ENCODE measurements at places on chromosomes 13 and 19.

DNA sequence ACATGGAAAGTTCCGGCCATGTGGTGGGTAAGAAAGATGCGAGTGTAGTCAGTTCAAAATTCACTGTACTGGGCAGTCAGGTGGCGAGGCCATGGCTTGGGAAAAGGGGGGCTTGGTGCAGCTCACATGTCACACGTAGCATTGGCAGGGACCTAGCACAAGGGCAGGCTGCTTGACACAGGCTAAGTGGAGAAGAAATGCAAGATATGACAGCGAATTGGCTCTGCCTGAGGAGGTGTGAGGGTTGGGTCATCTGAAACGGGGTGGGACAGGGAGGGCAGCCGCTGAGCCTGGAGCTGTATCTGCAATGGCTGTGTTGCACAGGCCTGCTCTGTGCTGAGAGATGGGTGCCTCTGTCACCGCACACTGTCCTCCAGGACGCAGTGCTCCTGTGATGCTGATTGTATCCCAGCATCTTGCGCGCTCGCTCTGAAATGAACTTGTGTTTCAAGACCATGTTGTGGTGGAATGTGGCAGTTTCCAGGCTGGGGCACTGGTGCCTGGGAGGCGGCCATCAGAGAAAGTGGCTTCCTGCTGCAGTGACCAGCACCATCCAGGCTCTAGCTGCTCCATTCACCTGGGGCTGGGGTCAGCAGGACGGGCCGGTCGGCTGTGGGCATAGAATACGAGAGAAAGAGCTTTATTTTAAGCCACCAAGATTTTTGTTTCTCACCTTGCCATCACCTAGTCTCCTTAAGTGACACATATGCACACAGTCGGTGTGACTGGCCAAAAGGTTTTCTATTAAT, 70.3 kb downstream of the TEX29 start:
- DNase-seq: no peak

DNA sequence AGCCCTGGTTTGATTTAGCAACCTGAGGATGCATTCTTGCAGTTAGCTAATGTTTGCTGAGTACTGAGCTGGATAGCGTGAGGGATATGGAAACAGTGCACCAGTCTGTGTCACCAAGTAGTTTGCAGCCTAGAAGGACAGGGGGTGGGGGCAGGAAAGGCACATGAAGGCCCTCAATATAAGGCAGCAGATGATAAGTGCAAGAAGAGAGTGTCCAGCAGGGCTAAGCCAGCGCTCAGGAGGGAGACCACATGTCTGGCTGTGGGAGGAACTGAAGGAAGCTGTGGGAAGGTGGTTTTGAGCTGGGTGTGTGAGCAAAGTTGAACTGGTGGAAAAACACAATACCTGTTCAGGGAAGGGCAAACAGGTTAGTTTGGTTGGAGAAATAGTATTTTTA, 1.7 kb downstream of the CXCL17 start:
- DNase-seq: no peak

DNA sequence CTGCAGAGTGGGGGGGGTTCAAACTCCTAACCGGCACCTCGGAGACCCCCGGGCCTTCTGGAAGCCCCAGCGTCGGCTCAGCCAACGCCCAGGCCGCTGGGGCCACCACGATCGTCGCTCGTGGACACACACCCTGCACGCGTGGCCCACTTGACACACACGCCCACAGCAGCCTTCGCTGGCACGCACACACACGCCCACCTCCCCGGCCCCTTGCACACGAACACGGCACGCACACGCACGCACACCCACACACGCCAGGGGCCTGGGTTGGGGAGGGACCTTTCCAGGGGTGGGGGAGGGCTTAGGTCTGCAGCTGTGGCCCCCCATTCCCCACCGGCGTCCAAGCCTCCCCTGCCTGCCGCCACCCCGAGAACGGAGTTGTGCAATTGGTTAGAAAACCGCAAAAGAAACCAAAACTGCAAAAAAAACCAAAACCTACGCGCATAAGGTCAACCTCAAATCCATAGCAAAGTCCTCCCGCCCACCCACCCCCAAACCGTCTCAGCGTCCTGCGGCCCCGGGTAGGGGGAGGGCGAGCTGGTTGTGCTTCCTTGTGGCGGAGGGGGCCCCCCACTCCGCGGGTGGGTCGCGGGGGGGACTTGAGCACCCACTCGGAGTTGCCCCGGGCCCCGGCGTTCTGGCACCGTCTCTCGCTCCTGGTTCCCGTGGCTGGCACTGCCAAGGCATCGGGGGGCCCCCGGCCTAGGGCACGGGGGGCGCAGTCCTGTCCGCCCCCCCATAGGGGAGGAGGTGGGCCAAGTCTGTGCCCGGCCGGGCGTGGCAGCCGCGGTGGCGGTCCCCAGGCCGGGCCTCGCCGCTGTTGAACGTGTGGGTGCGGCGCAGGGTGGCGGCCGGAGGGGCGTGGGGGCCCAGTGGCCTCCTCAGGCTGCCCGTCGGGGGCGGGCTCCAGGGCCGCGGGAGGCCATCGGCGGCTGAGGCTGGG, 3.3 kb upstream of the LRG1 start:
- DNase-seq: no peak

- DNase-seq: no peak
Observed at GRCh38 chr13:21347753-21348318, 111.3 kb downstream of the ZDHHC20 start.

DNA sequence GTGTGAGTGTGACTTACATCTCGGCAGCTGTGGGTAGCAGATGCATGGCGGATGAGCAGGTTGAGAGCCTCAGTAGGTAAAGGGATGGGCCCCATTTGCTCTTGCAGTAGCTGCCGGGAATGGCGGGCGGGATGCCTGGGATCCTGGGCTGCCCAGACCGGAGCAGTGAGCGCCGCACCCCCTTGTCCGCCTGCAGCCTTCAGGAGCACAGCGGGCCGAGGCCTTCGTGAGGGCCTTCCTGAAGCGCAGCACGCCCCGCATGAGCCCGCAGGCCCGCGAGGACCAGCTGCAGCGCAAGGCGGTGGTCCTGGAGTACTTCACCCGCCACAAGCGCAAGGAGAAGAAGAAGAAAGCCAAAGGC, 4.1 kb downstream of the POP4 start:
- DNase-seq: no peak

DNA sequence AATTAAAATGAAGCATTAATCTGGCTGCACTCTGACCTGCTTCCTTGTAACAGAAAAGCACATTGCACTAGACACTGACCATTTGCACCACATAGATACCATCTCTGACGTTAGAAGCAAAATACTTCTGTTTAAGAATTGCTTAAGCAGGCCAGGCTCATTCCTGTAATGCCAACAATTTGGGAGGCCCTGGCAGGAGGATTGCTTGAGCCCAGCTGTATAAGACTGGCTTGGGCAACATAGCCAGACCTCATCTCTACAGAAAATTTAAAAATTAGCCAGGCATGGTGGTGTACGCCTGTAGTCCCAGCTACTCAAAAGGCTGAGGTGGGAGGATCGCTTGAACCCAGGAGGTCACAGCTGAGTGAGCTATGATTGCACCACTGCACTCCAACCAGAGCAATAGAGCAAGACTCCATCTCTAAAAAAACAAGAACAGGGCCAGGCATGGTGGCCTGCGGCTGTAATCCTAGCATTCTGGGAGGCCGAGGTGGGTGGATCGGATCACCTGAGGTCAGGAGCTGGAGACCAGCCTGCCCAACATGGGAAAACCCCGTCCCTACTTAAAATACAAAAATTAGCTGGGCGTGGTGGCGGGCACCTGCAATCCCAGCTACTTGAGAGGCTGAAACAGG, 7.0 kb upstream of the TLE6 start:
- DNase-seq: no peak

DNA sequence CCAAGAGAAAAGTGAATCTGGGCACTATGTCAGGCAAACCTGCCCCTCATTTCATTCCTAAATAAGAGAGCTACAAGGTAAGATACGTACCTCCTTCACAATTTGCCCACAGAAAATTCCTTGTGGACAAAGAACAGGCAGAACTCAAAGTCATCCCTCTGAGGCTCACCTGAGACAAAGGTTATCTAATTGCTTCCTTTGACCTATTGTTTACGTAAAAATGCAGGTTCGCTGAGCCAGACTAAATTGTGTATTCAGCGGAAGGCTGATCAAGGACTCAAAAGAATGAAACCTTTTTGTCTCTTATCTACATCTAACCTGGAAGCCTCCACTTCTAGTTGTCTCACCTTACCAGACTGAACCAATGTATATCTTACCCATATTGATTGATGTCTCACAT, 213.3 kb downstream of the POSTN start:
- DNase-seq: no peak

- DNase-seq: no peak
Observed at GRCh38 chr13:87169337-87169736, 501.8 kb upstream of the SLITRK5 start.

GRCh38 chr19:325173-325936, 19.2 kb downstream of the MIER2 start:
- no peak for DNase-seq

Data from hematopoietic multipotent progenitor cell treated with erythropoietin and hydrocortisone succinate and interleukin-3 and kit ligand, for 15 days (in vitro differentiated cells).